CD14-positive monocyte (primary cell): ENCODE measurements at places on chromosomes 4 and X. TPM values are rescaled to one million over a fixed set of nuclear protein-coding genes. Genes with fewer than 3 reads are reported as not detected.

DNA sequence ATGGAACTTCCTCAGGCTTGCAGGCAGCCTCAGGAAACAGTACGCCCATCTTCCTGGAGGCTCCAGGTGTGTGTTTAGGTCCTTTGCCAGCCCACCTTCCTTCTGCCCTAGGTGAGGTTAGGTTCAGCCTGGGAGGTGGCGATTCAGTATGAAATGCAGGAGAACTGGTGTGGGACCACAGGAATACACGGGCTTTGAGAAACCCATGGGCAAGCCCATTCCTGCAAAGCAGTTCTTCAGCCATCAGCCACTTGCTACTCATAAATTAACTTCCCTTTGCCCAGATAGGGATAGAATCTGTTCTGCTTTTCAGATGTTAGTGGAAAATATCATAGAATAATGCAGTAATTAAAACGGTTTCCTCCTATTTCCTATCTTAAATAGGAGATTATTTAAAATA lies 32.2 kb downstream of the TBC1D14 start:
- H3K27ac ChIP-seq, result peak overlapping the region; percentile 75
- H3K4me3 ChIP-seq, result no peak overlapping the region
- peaks cover 3% of the 10 kb centered on the region for H3K36me3 ChIP-seq
- peaks cover 80% of the 10 kb centered on the region for H3K4me1 ChIP-seq

GRCh38 chr4:8090312-8090711 lies 68.3 kb downstream of the ABLIM2 start:
- no peaks in the 10 kb centered on the region for H3K36me3 ChIP-seq
- H3K27me3 ChIP-seq, result no peaks in the 10 kb centered on the region
- no peaks in the 10 kb centered on the region for H3K4me1 ChIP-seq
- H3K4me3 ChIP-seq, result no peak overlapping the region
- no peak for DNase-seq
- H3K27ac ChIP-seq, result no peak overlapping the region

- H3K27ac ChIP-seq, result peak overlapping the region; percentile 99
- no peaks in the 10 kb centered on the region for H3K27me3 ChIP-seq
- H3K36me3 ChIP-seq, result peaks cover 21% of the 10 kb centered on the region
- no peak for DNase-seq
Measured at GRCh38 chr4:184471881-184472613, 2.3 kb downstream of the IRF2 start.

GRCh38 chrX:11533199-11533651 lies 132.5 kb downstream of the ARHGAP6 start:
- no peaks in the 10 kb centered on the region for H3K4me1 ChIP-seq
- H3K4me3 ChIP-seq, result no peak overlapping the region
- peak; percentile 53 for DNase-seq
- no peaks in the 10 kb centered on the region for H3K27me3 ChIP-seq
- H3K36me3 ChIP-seq, result no peaks in the 10 kb centered on the region

Gene ELMOD2
- 4.9 TPM for polyA plus RNA-seq
